Inflammatory macrophage treated with lipopolysaccharide for 1 hour (primary cell): ENCODE measurements at places on chromosomes 7 and 10.

DNA sequence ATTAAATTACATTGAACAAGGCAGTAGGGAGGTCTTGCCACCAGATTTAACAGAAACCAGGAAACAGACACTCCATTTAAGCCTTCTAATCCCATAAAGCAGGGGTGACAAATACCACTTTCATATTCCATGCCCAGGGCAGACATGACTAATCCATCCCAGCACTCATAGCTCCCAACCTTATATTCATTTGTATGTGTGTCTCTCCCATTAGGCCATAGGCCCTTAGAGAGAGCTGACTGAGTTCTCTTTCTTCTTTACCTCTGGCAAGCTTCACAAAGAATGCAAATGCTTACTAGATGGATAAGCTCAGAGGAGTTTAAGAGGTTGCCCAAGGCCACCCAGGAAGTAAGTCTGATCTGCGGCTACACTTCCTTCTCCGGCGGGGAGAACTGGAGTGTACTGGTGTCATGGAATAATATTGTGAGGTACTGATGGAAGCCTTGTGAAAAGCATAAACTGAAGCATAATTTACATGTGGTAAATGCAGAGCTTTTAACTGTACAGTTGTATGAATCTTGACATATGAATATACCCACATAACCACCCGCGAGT is 239.7 kb upstream of the HABP2 start:
- DNase-seq, result peak; percentile 39

GRCh38 chr7:141151746-141152145 is 77.9 kb downstream of the TMEM178B start:
- DNase-seq, result no peak

GRCh38 chr7:10121631-10122030 is 852.0 kb upstream of the PHF14 start:
- DNase-seq, result no peak

GRCh38 chr7:76016191-76016947 is 22.0 kb upstream of the TMEM120A start:
- no peak for DNase-seq

DNA sequence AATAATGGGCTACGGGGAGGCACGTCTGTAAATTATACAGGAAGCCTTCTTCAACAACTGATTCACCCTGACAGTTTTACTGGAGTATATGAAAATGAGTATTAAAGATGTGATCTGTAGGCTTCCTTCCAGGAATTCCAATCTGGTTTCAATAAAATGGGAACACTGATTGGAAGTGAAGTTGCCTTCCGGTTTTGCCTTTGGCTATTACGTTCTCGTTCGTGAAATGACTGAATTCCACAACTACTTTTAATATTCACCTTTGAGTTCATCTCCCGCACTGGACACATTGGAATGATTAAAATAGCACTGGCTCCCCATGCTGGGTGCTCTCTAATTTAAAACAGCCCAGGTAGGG is 350.1 kb upstream of the MKI67 start:
- DNase-seq, result no peak

- DNase-seq, result no peak
Measured at GRCh38 chr7:31805209-31805818, 118.3 kb downstream of the PPP1R17 start.

GRCh38 chr10:30529373-30529998 is 95.5 kb downstream of the MAP3K8 start:
- DNase-seq, result peak; percentile 87

- DNase-seq, result no peak
Measured at GRCh38 chr7:87021285-87021684, 38.2 kb downstream of the ELAPOR2 start.

- DNase-seq, result no peak
Measured at GRCh38 chr7:37418381-37418780, 30.3 kb downstream of the ELMO1 start.
